NCI-H1436 treated with DMSO at 0.1 percent for 48 hours (cell line): ENCODE measurements at places on chromosomes 11 and 22.

DNA sequence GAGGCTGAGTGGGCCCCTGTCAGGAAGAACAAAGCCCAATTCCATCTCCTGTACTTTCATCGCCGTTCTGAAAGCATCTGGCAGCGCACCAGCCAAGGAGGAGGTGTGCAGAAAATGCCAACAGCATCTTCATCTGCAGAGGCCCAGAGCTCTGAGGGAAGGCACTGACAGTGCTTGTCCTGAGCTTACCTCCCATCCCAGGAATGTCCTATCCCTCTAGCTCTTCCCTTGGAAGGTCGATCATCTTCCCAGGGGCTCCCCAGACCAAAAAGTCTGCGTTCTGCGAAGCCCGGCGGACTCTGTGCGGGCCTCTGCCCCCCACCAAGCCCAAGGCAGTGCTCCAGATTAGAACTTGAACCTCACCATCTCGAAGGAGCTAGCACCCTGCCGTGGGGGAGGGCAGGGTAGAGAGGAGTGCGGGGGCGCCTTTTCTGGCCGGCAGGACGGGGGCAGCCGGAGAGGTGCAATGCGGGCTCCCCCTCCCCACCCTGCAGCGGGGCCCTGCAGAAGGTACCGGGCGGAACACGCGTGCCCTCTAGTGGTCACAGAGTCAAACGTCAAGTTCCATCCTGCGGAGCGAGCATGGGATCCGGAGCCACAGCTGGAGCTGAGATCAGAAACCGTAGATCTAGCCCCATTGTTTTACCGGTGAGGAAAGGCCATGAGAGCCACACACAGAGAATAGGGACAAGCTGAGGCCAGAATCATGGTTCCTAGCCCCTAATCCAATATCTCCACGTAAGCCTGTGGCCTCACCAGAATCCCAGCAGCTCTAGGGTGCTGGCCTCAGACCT lies 5.0 kb downstream of the SCN2B start:
- no peak for DNase-seq

DNA sequence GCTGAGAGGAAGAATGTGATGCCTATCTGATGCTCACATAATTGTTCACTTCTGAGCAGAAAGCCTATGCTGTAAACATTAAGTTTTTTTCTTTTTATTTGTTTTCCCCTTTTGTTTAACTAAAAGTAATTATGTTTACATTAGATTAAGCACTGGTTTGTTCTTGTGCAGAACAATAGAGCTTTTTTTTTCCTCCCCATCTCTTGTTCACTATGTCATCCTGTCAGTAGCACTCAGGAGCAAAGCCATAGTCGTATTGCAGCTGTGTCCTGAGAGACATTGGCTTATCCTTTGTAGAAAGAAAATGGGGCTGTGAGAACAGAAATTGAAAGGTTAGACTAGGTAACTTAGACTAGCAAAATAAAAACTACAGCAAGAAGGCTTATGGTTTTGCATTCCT lies 301.8 kb upstream of the RAG2 start:
- DNase-seq, result no peak

DNA sequence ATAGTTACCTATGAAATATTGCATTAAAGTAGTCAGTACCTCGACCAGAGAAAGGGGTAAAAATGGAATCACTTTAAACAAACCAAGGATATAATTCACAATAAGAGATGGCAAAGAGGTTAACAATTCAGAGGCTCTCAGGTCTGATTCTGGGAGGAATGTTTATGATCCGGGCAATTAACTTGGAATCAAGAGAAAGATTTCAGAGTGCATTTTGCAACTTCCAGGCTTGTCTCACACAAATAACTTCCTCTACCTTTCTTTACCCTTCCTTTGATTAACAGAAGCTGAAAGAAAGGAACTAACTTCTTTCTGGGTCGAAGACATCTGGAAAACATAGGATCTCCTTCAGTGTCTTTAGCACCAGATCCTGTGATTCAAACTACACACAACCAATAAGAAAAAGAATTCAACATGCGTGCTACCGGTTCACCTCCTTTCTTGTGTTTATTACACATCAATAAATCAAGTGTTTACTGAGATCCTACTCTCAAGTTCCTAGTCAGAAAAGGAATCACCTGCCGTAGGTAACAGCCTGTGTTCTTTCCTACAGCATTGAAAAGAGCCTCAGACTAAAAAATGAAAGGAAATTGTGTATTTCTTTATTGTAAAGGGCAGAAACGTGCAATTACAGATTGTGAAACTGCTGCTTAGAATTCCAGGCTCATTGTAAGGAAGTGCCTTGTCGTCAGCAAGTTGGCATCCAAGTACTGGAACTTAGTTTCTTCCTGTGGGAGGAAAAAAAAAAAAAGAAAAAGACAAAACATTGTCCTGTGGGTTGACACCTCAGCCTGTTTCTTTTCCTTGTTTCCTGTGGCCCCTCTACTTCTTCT lies 29.5 kb downstream of the CARD18 start:
- DNase-seq, result no peak

DNA sequence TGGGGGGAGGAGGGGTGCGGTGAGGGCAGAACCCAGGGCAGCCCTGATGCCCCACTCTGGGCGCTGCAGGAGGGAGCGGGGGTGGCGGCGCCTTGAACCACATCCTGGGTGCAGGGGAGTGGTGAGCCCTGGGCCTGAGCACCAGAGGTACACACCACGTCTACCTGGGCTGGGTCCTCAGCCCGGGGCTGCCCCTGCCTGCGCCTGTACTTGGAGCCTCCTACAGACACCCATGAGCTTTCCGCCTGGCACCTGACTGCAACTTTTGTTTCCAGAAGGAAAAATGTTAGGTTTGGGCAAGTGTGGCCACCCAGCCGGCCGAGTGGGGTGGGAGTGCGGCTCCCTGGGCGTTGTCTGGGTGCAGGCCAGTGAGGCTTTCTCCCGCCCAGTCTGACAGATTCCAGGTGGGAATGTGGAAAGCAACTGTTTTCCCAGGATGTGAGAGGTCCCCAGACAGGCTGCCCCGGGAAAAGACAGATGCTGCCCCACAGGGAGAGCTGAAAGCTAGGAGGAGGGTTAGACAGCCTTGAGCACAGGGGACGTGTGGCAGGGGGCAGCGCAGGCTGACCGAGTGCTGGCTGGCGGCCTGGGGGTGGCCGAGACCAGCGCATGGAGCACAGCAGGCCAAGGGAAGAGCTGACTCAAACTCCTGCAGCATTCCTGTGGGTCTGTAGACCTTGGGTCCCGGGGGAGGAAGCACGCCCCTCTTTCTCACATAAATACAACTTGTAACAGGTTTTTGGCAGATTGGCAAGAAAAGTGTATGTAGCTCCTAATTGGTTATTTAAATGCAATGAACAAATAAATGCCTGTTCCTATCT lies 44.1 kb downstream of the GNB1L start:
- DNase-seq, result no peak

GRCh38 chr11:76783294-76783895 lies at the start of gene TSKU:
Gene TSKU, plus strand, starts transcription at chr11:76783356. Its CDS starts 12,261 bp downstream, at chr11:76795617.
- no peak for DNase-seq

GRCh38 chr11:66101066-66101464 lies 31.0 kb downstream of the PACS1 start:
- DNase-seq, result no peak

GRCh38 chr11:11420899-11421285 lies 67.8 kb upstream of the CSNK2A3 start:
- DNase-seq, result no peak

- no peak for DNase-seq
These were observed 13.5 kb downstream of the SLC43A1 start for GRCh38 chr11:57501953-57502352.

GRCh38 chr11:104442321-104442720 lies 278.4 kb upstream of the PDGFD start:
- no peak for DNase-seq

DNA sequence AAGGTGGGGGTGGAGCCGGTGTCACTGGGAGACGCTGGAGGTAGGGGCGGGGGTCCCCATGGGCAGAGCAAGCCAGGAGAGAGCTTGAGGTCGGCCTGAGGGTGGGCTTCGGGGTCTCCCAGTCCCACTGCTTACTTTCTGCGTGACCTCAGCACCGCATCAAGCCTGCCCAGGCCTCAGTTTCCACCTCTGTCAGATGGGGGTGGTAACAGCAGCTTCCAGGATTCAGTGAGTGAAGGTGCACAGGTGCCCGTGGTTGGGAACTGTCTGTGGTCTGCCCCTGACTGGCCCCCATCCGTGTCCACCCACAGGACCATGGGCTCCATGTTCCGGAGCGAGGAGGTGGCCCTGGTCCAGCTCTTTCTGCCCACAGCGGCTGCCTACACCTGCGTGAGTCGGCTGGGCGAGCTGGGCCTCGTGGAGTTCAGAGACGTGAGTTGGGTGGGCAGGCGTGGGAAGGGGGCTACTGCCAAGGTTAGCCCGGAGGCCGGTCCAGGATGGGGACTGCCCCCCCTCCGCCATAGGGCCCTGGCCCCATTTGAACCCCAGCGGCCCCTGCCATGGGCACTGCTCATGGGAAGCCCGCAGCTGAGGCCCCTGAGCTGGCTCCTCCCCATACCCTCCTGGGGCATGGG lies 2.2 kb downstream of the TCIRG1 start:
- no peak for DNase-seq

DNA sequence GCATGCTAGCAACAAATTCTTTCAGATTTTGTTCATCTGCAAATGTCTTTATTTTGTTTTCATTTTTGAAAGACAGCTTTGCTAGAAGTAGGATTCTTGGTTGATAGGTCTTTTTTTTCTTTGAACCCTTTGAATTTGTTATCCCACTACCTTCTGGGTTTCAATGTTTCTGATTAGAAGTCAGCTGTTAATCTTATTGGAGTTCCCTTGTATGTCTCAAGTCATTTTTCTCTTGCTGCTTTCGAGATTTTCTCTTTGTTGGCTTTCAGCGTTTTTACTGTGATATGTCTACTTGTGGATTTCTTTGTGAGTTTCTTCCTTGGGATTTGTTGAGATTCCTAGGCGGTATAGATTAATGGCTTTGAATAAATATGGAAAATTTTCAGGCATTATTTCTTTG lies 27.2 kb upstream of the MS4A8 start:
- DNase-seq, result no peak

- no peak for DNase-seq
These were observed 47.1 kb downstream of the MYH9 start for GRCh38 chr22:36340621-36341020.

GRCh38 chr11:48022445-48022844 lies 42.1 kb downstream of the PTPRJ start:
- no peak for DNase-seq

GRCh38 chr22:46416520-46416871 lies 81.0 kb downstream of the TRMU start:
- DNase-seq, result no peak

- DNase-seq, result no peak
These were observed 3.2 kb upstream of the RTN4RL2 start for GRCh38 chr11:57456960-57457642.

GRCh38 chr11:35810045-35810645 lies 133.7 kb upstream of the LDLRAD3 start:
- no peak for DNase-seq

- no peak for DNase-seq
These were observed 44.5 kb upstream of the TEAD1 start for GRCh38 chr11:12629601-12630313.

DNA sequence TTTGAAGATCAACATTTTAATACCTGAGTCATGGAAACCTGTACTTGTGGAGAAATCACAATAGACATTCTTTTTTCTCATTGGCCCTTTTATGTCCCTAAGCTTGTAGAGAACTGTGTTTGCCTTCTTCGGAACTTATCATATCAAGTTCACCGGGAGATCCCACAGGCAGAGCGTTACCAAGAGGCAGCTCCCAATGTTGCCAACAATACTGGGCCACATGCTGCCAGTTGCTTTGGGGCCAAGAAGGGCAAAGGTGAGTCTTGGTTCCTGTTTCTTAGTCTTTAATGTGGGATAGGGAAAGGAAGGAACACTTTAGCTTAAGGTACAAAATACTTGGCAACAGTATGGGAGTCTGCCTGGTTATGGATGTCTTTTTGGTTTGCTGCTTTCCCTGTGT lies 44.2 kb downstream of the CTNND1 start:
- DNase-seq, result no peak

- DNase-seq, result no peak
These were observed 26.8 kb upstream of the SPATA19 start for GRCh38 chr11:133872160-133872559.

DNA sequence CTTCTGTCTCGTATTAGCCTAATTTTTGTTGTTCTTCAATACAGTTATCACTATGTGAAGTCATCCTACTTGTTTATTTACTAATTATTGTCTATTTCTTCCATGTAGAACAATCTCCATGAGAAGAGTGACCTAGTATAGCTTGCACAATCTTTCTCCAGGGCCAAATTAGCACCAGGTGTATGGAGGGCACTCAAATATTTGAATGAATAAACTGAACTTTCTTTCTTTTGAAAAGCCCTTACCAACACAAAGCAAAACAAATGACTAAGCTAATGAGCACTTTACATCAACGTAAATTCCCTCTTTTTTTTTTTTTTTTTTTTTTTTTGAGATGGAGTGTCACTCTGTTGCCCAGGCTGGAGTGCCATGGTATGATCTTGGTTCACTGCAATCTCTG lies 34.2 kb downstream of the ABTB2 start:
- DNase-seq, result no peak

- DNase-seq, result no peak
These were observed 53.9 kb upstream of the CEP126 start for GRCh38 chr11:101860696-101861427.

DNA sequence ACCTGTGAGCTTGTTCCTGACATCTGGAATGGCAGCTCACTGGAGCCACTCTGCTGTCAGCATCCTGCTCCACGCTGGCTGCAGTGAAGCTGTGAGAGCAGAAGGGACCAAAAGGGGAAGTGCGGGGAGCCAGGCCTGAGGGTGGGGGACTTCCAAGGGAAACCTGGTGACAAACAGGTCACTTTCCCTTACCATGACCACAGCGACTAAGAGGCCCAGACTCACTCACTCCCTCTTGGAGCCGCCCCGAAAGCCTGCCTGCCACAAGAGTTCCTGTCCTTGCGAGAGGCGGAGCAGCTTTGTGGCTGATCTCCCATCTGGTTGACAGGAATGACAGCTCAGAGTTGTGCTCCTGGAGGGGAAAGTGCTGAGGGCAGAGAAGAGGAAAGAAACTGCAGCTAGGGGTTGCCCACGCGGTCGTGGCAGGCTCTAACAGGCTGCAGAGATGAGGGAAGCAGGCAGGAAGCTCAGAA lies 183.8 kb upstream of the NTM start:
- DNase-seq, result no peak

- no peak for DNase-seq
These were observed 12.7 kb downstream of the EIF3F start for GRCh38 chr11:7999795-8000194.

- DNase-seq, result no peak
These were observed 107.1 kb downstream of the BCR start for GRCh38 chr22:23287136-23288095.

DNA sequence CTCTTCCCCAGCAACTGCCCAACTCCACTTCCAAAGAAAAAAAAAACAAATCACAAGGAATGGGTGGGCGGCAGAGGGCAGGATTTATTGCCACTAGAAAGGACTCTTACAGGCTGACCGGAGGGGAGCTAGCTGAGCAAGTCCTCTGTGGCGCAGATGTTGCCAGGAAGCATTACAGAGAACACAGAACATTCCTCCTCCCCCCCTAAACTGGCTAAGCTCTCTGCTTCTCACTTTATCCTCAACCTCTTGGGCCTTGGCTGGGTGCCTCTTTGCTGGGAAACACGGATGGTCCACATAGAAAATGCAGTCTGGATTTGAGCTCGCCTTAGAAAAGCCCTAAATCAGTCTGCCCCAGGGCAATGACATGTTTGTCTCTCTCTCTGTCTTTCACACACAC lies 12.6 kb upstream of the FJX1 start:
- DNase-seq, result no peak
